ENCODE measurements at places on chromosomes 3 and 15. TPM values are rescaled to one million over a fixed set of nuclear protein-coding genes. Genes with fewer than 3 reads are reported as not detected.

DNA sequence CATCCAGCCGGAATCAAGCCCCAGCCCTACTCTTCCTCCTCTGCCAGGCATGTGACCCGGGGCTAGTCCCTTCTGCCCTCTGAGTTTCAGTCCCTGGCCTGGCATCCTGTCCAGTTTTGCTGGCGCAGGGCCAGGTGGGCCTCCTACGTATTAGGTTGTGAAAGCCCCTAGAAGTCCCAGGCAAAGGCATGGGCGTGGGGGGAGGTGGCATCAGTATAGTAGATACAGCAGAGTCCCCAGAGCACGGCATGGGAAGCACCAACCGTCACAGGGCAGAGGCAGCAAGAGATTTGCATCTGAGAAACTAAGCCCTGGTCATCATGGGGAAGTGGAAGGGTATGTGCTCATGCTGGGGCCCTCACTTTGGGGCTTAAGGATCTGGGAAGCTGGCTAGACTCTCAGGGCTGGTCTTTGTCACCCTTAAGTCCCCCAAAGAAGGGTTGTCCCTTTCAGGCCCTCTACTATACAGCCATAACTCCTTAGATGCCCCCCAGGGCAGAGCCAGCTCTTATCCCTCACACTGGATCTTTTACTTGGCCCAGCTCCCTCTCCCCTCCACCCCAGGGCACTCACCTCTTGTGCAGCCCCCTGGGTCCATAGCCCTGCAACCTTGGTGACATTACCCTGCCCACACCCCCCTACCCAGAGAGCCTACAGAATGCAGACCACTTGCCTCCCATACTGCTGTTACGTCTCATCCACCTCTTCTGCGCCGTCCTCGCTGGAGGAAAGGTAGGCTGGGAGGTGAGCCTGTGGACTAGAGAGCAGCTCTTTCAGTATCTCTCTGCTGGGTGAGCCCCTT, 11.3 kb downstream of the NBEAL2 start:
- DNase-seq = no peak

- no peak for DNase-seq
These were observed 352.6 kb downstream of the PDCD6IP start for GRCh38 chr3:34150992-34151391.

GRCh38 chr3:187951452-187952190, 202.3 kb upstream of the LPP start:
- no peak for DNase-seq

DNA sequence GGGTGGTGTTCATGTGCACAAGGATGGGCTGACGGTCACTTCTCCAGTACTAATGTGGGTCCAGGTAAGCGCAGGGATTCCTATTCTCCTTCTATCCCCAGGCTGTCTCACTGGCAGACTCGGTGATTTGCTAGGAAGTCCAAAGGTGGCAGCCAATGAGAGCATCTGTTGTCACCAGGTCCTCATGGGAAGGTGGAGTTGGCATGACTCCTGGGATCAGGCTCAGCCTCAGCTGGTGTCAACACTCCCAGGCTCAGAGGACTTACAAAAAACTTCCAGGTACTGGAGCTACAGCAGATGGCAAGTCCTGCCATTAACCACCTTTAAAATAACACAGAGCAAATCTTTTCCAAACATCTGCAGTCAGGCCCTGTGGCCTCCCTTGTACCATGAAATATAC, 13.8 kb downstream of the XYLB start:
- DNase-seq = no peak

- no peak for DNase-seq
These were observed 811.0 kb upstream of the ALCAM start for GRCh38 chr3:104555728-104556127.

- DNase-seq = no peak
These were observed 102.4 kb downstream of the ETFA start for GRCh38 chr15:76208786-76209424.

GRCh38 chr3:22245811-22246583, 495.0 kb upstream of the ZNF385D start:
- DNase-seq = peak; percentile 65

DNA sequence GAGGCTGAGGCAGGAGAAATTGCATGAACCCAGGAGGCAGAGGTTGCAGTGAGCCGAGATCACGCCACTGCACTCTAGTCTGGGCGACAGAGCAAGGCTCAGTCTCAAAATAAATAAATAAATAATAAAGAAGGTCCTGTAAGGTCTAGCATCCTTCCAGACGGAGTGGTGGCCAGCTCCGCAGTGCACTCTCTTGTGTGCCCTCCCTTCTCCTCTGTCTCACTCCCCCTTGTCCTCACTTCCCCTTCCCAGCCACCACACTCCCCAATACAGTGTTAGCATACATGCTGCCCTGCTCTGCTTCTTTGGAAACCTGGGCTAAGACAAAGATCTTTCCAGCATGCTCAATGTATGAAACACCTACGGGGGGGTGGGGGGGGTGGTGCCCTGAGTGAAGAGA, 3.4 kb upstream of the CLN6 start:
- DNase-seq = no peak

DNA sequence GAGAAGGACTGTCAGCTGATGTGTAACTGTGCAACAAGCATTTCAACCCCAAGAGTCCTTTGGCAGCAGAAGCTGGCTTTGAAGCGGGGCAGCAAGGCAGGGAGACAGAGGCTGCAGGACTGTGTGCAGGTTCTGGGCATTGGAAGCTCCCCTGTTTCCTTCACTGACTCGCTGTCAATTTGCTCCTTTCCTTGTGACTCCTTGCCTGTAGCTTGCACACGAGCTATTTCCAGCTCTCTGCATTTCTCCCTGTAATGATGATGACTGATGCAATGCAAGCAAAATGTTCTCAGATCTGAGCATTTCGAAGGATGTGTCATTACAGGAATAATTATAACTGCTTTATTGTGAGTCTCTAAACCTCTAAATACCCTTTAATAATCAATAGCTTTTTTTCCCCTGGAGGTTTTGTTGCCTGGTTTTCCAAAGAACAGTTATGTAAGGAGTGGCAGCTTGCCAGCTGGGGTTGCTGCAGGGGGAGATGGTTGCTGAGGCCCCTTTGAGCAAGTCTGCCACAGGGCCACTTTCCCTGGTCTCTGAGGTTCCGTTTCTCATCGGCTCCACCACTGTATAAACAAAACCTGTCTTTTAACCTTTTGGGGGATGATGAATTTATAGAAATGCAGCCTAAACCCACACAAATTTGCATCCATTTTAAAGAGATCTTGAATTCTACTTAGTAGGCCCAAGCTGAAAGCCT, 2.8 kb downstream of the APOD start:
- DNase-seq = peak; percentile 38

GRCh38 chr3:140428380-140428779, 249.5 kb upstream of the TRIM42 start:
- DNase-seq = no peak

DNA sequence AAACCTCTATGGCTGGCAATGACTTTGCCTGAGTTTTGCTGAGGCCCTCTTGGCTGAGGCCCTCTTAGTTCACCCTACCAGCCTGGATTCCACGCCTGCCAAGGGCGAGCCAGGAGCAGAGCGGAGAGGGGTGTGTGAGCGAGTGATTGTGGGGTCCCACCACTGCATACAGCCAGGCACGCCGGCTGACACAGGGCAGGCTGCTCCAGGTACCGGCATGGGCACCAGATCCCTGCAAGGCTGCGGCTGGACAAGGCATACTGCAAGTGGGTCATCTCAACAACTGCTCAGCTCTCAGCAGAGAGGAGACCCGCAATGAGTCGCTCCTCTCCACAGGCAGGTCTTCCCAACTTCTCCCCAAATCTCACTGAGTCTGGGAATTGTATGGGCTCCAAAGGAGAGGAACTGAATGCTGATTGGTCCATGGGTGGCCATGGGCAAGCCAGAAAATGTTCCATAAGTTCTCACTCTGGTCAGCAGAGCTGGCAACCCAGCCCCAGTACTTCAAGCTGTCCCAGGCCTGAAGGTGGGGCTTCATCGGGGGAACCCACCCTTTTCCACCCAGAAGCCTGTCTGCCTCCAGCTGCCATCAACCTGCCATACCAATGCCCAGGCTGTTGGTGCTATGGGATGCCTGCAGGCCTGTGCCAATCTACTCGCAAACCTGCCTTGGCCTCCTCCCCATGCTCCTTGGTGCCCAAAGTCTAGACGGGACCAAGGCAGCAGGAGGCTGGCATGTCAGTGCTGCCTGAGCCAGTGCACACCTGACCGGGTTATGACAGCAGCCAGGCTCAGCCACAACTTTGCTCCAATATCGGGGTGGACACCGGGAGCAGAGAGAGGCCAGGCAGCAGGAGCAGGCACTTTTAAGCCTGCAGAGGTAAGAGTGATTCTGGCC, 1273.6 kb upstream of the GBE1 start:
- no peak for DNase-seq

GRCh38 chr3:197428952-197429351, 126.8 kb downstream of the BDH1 start:
- DNase-seq = no peak

DNA sequence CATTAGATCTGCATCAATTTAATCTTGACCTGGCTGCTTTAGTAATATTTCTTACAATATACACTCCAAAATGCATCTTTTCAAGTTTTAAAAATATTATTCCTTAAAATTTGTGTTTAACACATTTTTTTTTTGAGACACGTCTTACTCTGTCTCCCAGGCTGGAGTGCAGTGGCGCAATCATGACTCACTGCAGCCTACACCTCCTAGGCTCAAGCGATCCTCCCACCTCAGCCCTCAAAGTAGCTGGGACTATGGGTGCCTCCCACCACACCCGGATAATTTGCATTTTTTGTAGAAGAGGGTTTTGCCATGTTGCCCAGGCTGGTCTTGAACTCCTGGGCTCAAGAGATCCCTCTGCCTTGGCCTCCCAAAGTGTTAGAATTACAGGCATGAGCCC, 73.6 kb downstream of the ETV5 start:
- DNase-seq = no peak

DNA sequence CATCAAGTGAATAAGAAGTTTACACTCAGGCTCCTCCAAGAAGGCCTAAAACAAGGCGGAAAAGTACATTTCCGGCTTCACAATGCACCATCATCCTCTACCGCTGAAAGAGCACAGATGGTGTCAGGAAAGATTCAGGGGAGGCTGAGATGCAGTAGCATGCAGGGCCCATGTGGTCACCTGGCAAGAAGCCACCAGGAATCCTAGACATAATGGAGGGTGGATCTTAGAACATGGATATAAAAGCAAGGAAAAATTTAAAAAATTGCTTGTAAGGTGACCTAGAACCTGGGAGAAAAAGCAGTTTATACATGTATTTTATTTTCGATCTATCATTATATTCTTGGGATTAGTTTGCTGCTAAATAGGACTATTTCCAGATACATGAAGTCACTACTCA, 21.9 kb upstream of the OTOL1 start:
- peak; percentile 16 for DNase-seq

GOLGA6A gene
- polyA plus RNA-seq = 0.10 TPM

BCL2A1 gene
- polyA plus RNA-seq = 0.42 TPM

ANKRD63 gene
- not detected for polyA plus RNA-seq

INSYN1 gene
- polyA plus RNA-seq = 5.4 TPM

MAGEL2 gene
- 19.1 TPM for polyA plus RNA-seq

LMAN1L gene
- 0.20 TPM for polyA plus RNA-seq

RLBP1 gene
- polyA plus RNA-seq = not detected

PTX3 gene
- 24.9 TPM for polyA plus RNA-seq

PDZRN3 gene
- polyA plus RNA-seq = 59.5 TPM

STARD9 gene
- polyA plus RNA-seq = 14.6 TPM

Data from muscle of back (tissue), 13 donors.